ENCODE measurements at places on chromosomes 1 and 21.

DNA sequence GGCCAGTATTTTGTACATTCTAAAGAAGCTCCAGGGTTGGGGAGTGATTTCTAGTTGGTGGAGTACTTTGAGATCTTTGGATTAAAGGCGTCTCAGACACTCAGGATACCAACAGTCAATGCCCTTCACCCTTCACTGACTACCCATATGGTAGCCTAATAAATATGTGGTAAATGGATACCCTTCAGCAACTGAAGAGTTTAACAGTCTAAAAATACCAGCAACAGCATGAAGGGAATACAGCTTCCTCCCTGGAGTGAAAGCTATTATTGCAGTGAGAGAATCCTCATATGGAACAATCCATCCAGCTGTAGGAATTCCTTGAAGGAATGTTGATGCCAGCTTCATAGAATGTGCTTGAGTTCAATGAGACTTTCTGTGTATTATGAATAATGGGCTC, 26.8 kb downstream of the DNAJC11 start:
- DNase-seq: no peak

- no peak for DNase-seq
Observed at GRCh38 chr21:46284733-46285132, 678 bp downstream of the MCM3AP start.

- no peak for DNase-seq
Observed at GRCh38 chr1:64396817-64397216, 73.1 kb upstream of the CACHD1 start.

- DNase-seq: no peak
Observed at GRCh38 chr21:20971296-20971921, 26.8 kb upstream of the NCAM2 start.

DNA sequence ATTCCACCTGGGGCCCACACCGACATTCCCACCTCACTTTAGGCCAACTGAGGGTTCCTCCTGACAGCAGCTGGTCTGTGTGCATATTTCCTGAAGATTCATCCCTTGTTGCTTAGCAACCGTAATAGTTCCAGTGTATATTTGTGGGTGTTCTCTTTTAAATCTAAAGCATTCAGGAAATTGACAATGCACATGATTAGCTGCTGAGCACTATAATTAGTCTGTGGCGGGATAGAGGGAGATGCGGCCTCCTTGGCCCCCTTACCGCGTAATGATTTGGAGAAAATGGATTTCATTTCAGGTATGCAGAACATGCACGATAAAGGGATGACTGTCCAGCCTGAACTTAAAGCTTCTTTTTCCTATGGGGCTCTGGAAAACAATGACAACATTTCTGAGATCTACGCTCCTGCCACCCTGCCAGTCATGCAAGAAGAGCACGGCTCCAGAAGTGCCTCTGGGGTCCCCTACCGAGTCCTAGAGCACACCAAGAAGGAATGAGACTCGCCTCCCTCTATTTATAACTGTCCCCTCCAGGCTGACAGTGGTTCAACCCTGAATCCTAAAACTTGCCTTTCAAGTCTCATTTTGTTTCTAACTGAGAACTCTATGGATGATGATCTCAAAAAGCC, 33.8 kb upstream of the RCAN3 start:
- no peak for DNase-seq

GRCh38 chr21:33254766-33255165, 11.4 kb upstream of the IL10RB start:
- DNase-seq: no peak

GRCh38 chr1:240527086-240527485, 84.9 kb downstream of the GREM2 start:
- DNase-seq: no peak

DNA sequence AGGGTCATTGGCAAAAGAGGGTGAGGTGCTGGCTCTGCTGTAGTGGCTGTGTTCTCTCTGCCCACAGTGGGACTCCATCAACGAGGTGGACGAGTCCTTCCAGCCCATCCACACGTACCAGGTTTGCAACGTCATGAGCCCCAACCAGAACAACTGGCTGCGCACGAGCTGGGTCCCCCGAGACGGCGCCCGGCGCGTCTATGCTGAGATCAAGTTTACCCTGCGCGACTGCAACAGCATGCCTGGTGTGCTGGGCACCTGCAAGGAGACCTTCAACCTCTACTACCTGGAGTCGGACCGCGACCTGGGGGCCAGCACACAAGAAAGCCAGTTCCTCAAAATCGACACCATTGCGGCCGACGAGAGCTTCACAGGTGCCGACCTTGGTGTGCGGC, 12.9 kb downstream of the EPHA8 start:
- DNase-seq: no peak

- no peak for DNase-seq
Observed at GRCh38 chr1:52268372-52268771, 97.6 kb downstream of the CC2D1B start.

DNA sequence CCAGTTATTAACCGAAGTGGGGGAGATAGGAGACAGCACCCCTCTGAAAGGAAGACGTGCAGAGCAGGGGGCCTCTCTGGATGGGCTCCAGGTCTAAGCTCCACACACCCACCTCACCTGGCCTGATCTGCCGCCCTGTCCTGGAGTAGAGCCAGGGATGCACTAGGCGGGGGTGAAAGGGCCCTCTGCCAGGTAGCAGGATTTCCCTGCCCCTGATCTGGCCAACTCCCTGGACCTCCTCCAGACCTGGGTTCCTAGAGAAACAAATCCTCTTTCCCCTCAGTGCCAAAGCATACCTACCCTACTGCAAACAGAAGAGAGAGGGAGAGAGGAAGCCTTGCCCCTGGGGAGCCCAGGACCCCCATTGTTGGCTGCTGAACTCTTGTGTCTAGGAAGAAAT, 2.0 kb downstream of the CRABP2 start:
- no peak for DNase-seq

DNA sequence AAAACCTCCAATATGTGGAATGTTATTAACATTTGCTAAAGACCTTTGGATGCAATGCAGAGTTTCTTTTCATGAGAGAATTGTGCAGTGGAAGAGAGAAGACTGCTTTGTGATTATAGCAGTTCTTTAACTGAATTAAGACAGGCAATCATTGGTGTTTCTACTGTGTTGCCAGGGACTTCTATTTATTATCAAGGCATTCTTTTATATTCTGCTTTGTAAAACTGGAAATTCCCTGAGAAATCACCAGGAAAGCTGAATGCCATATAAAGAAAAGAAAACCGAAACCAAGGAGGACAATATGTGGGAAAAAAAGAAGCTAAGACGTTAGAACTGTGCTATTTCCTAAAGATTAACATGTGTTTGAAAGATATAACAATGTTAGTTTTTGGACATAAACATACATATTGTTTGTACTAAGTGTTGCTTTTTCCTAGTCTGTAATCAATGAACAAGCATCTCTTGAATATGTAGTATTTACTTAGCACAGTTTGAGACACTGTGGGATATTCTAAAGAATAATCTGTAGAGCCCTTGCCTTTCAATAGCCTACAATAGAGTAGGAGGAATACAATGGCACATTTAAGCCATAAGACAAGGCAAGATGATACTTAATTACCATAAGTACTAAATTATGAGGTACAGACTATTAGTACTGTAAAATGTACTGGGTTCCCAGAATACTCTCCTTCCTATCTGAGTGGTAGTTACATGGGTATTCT, 47.1 kb downstream of the EXTL2 start:
- no peak for DNase-seq

GRCh38 chr1:7209336-7209735, 424.1 kb downstream of the CAMTA1 start:
- DNase-seq: no peak

- DNase-seq: no peak
Observed at GRCh38 chr1:183597656-183598347, 7.5 kb upstream of the NCF2 start.

GRCh38 chr1:84027368-84027767, 28.4 kb upstream of the TTLL7 start:
- DNase-seq: no peak

- no peak for DNase-seq
Observed at GRCh38 chr1:74583397-74583796, 71.0 kb upstream of the LRRC53 start.

- no peak for DNase-seq
Observed at GRCh38 chr1:17027403-17027802, 15.7 kb upstream of the ATP13A2 start.

DNA sequence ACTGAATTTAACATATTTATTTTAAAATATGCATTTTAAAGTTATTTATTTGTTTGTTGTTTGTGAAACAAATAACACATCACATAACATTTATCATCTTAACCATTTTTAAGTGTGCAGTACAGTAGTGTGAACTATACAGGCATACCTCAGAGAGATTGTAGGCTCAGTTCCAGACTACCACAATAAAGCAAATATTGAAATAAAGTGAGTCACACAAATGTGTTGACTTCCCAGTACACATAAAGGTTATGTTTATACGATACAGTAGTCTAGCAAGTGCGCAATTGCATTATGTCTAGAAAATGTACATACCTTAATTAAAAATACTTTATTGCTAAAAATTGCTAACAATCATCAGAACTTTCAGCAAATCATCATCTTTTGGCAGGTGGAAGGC, 739.4 kb upstream of the ADGRL4 start:
- DNase-seq: no peak

GRCh38 chr1:114585231-114585630, 3.8 kb upstream of the BCAS2 start:
- no peak for DNase-seq

DNA sequence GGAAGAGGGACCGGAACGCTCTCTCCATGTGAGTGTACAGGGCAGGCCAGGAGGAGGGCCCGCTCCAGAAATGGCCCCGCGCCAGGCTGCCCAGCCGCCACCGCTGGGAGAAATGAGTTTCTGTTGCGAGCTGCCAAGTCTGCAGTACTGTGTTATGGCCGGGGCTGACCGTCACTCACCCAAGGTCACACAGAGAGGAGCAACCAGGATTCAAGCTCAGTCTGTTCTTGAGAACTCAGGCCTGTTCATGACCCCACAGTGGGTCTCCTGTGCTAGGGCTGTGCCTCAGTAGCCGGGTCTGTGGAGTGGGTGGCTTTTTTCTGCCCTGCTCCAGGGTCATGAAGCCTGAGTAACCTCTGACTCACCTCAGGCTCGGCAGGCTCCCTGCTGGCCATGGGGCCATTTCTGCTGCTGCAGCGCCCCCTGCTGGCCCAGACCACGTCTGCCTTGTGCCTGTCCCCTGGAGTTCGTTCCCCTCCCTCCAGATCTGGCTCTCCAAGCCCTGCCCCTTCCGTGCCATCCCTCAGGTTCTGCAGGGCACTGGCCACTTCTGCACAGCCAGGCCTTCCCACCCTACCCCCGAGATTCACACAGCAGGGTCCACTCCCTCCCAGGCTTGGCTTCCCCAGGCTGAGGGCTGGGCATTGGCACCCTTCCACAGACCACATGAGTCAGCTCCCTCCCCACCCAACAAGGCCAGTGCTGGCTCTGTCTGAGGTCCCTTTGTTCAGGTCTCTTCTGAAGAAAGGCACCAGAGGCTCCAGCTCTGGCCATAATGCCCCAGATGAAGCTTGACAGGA, 51.8 kb downstream of the EDN2 start:
- DNase-seq: peak; percentile 38

DNA sequence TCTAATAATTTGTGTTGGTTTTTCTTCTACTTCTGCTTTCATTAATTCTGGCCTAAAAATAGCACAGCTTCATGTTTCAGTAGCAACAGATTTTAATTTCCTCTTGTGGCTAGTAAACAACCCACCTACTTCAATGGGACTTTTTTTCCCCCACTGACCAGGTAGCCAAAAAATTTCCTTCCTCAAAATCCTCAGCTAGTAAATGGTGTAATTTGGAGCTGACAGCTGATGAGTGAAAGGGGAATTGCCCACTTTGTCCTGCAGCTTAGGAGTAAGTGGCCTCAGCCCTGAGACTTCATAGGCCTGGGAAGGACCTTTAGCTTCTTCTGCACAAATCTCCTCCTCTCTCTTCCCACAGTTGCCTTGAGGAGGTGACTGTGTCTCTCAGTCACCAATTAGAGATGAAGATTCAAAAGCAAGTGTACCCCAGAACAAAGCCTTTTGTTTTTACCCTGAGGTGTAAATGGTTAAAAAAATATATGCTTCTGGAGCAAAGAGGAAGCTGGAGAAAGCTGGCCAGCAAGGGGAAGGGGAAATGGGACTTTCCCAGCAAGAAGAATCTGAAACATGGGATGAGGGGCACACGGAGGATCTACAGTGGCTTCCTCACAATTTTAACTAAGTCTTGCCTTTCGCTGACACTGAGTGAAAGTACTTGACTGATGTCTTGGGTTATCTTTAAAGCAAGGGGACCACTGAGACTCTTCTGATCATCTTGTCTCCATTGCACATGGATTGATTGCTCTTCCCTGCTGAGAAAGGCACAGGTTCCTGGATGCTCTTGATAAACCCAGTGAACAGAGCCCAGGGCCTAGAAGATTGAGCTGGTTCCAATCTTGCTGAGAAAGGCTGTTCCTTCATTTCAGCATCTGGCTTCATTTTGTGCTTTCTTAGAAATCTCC, 35.8 kb upstream of the VCAM1 start:
- DNase-seq: no peak

DNA sequence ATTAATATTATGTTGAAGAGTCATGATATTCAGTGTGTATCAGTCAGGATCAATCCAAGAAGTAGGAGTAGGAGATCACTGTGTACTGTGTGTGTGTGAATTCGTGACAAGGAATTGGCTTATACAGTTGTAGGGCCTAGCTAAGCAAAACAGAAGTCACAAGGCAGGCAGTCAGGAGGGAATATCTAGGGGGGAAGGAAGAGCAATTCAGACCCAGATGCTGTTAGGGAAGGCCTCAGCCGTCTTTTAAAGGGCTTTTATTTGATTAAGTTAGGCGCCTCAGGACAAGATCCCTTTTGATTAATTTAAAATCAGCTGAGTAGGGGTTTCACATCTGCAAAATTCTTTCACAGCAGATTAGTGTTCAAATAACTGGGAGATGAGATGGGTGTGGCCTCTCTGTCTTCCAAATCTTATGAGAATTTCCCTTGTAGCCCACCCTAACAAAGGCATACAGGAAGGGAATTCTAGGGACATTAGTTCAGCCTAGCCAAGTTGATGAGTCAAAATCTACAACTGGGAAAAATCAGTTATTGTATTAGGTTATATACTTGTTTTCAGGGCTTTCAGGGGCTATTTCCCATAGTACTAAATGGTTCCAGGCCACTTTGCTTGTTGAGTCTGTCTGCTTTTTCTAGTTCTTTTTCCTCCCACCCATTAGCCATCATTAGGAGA, 47.4 kb downstream of the ALG6 start:
- DNase-seq: no peak

DNA sequence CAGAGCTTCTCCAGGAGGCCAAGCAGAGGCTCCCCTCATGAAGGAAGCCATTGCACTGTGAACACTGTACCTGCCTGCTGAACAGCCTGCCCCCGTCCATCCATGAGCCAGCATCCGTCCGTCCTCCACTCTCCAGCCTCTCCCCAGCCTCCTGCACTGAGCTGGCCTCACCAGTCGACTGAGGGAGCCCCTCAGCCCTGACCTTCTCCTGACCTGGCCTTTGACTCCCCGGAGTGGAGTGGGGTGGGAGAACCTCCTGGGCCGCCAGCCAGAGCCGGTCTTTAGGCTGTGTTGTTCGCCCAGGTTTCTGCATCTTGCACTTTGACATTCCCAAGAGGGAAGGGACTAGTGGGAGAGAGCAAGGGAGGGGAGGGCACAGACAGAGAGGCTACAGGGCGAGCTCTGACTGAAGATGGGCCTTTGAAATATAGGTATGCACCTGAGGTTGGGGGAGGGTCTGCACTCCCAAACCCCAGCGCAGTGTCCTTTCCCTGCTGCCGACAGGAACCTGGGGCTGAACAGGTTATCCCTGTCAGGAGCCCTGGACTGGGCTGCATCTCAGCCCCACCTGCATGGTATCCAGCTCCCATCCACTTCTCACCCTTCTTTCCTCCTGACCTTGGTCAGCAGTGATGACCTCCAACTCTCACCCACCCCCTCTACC, 19.1 kb downstream of the CSF1 start:
- DNase-seq: no peak
